Activated CD8-positive, alpha-beta T cell treated with anti-CD3 and anti-CD28 coated beads for 36 hours (primary cell): ENCODE measurements at places on chromosomes 7 and 10. TPM values are rescaled to one million over a fixed set of nuclear protein-coding genes. Genes with fewer than 3 reads are reported as not detected.

GRCh38 chr7:30427296-30428070, 51.1 kb downstream of the NOD1 start:
- no peak for DNase-seq

DNA sequence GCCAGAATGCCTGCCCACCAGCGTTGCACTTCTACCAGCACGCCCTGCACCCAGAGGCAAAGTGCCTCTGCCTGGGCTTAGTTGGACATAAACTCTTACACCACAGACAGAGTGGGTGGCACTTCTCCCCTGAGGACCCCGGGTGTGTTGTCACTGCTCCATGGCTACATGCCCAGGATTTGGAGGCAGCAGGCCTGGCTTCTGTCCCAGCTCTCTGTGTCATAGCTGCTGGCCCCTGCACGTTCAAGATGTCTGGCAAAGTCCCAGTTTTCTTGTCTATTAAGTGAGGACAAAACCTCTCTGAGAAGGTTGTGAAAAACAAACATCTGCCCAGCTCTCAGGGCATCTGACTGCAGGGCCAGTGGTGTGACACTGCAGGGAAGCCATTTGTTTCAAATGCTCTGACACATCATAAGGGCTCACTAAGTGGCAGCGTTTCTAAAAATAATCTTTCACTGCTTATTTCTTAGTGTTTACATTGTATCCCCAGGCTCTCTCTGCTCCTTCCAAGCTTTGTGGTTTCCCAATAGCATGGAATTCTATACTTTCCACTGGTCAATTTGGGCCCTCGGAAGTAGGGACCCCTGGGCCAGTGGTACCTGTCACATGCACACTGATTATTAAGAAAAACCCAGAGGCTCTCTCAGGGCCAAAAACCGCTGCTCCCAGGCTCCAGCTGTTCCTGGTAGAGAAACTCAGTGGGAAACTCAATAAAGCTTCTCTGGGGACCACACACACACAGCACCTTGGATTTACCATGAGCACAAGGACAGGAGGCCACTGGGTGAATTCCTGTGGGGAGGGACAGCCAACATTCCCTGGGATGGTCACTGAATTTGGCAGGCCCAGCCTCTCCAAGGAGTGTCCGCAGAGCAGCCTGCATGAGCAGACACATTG, 86.2 kb upstream of the ANLN start:
- DNase-seq: no peak

- no peak for DNase-seq
Observed at GRCh38 chr10:26432938-26433337, 5.2 kb upstream of the APBB1IP start.

DNA sequence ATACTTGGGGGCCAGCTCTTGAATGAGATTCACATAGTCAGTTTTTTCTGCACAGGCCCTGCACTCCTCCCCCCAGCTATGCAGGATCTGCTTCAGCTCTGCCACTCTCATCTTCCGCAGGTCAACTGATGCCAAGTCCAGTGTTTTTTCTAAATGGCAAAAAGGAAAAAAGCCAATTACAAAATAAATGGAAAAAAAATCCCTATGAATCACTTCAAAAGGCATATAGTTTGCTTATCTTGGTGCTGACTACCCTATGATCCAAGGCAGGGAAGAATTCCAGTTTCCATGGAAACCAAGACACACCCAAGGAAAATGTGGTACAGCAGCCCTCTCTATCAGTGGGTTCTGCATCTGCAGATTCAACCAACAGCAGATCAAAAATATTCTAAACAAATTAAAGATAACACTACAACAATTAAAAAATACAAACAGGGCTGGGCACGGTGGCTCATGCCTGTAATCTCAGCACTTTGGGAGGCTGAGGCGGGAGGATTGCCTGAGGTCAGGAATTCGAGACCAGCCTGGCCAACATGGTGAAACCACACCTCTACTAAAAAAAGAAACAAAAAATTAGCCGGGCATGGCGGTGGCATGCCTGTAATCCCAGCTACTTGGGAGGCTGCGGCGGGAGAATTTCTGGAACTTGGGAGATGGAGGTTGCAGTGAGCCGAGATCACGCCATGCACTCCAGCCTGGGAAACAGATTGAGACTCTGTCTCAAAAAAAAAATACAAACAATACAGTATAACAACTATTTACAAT, 17.6 kb downstream of the CDNF start:
- no peak for DNase-seq

GRCh38 chr7:37441816-37442215, 6.8 kb downstream of the ELMO1 start:
- no peak for DNase-seq

GRCh38 chr7:125445836-125446235, 516.2 kb upstream of the POT1 start:
- DNase-seq: no peak

- DNase-seq: peak; percentile 5
Observed at GRCh38 chr7:20114468-20114867, 102.7 kb downstream of the MACC1 start.

GRCh38 chr7:38893061-38893460, 15.9 kb downstream of the VPS41 start:
- no peak for DNase-seq

DNA sequence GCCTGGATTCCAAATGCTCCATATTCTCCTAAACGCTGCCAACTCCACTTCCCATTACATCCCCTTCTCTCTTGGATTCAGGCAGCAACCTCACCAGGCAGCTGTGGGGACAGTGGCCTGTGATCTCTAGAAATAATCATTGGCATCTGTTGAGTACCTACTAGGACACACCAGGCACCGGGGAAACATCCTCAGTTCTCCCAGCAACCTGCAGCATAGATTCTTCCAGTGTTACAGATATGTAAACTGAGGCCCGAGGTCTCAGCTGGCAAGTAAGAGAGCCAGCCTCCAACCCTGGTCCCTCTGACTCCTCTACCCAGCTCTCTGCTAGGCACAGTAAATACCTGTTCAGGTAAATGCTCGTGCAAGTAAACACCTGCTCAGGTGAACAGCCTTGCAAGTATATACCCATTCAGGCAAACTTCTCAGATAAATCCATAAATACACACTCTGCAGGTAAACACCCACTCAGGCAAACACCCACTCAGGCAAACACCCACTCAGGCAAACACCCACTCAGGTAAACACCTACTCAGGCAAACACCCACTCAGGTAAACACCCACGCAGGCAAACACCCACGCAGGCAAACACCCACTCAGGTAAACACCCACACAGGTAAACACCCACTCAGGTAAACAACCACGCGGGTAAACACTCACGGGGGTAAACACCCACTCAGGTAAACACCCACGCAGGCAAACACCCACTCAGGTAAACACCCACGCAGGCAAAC, 18.7 kb downstream of the ASB13 start:
- no peak for DNase-seq

DNA sequence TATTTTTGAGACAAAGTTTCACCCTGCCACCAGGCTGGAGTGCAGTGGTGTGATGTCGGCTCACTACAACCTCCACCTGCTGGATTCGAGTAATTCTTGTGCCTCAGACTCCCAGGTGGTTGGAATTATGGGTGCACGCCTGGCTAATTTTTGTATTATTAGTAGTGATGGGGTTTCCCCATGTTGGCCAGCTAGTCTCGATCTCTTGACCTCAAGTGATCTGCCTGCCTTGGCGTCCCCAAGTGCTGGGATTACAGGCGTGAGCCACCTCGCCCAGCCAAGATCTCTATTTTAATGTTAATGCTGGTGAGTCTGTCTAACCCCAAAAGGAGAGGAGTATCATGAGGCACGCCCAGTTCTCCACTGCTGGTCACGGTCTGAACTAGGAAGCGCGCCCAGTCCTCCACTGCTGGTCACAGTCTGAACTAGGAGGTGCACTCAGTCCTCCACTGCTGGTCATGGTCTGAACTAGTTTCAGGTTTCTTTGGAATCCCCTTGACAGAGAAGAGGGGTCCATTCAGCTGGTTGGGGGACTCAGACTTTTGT, 5.6 kb upstream of the LRRC27 start:
- DNase-seq: no peak

DNA sequence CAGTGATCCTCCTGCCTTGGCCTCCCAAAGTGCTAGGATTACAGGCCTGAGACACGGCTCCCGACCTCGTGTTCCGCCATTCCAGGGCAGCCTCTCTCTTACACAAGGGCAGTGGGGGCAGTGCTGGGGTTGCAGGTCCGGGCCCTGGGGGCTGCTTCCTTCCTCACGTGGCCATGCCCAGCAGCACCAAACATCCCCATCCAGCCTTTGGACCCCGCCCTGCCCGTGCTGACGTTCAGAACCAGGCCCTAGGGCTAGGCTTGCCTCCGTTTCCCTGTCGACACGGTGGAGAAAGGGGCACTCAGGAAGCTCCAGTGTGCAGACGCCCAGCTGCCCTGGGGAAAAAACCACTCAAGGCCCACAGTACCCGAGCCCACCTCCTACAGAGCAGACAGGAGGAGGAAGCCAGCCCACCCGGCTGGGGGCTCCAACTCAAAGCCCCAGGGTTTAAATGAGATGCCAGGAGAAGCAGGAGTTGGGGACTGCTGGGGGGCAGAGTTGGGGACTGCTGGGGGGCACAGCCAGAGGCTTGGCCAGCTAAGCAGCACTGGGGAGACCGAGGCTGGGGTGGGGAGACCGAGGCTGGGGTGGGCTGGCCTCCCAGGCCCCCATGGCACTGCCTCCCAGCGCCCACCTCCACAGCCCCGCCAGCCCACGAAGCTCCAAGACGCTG, 35.9 kb downstream of the ADAP1 start:
- DNase-seq: no peak

- DNase-seq: no peak
Observed at GRCh38 chr7:151660141-151660540, 140.4 kb upstream of the RHEB start.

- DNase-seq: no peak
Observed at GRCh38 chr7:155805826-155806095, 6.5 kb downstream of the SHH start.

Gene CHAT
- not detected for total RNA-seq

Gene AEBP1
- total RNA-seq: 30.4 TPM

Gene SHTN1
- not detected for total RNA-seq

Gene ITPRID1
- total RNA-seq: not detected

Gene CALHM2
- 9.5 TPM for total RNA-seq
